Liver (tissue), 10 donors: ENCODE measurements at places on chromosomes 3 and 15.

DNA sequence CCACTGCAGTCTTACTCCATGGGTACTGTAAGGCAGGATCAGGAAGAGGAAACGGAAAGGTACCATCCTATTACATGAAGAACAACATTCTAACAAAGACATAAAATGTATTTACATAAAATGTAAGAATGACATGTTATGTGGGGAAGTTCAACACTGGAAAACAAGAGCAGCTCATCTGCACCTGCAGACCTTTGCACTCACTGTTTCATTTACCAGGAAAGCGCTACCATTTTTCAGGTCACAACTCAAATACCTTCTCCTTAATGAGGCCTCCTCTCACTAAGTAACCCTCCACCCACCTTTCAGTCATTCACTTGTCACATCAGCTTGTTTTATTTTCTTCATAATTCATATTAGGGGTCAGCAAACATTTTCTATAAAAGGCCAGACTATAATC lies 2.6 kb downstream of the TMCC1 start:
- no peak for DNase-seq

GRCh38 chr3:187740421-187741399 lies 4.6 kb downstream of the BCL6 start:
- peak; percentile 76 for DNase-seq

GRCh38 chr3:107662586-107662985 lies 139.8 kb downstream of the BBX start:
- no peak for DNase-seq

DNA sequence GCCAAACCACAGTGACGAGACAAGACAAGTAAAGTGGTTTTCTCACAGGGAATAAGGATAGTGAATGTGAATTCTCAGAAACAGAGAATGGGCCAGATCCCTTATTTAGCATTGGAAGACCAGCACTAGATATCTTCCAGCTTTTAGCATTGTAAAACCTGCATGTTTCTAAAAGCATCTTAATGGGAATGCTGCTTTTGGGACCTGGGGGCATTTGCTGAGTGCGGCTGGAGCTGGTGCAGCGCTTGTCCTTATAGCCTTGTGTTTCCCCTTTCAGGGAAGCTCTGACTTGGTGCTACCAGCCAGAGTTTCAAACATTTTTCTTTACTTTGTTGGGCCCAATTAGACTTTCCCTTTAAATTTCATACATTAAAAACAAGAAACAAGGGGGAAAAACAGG lies 52.9 kb downstream of the CLSTN2 start:
- DNase-seq = no peak

DNA sequence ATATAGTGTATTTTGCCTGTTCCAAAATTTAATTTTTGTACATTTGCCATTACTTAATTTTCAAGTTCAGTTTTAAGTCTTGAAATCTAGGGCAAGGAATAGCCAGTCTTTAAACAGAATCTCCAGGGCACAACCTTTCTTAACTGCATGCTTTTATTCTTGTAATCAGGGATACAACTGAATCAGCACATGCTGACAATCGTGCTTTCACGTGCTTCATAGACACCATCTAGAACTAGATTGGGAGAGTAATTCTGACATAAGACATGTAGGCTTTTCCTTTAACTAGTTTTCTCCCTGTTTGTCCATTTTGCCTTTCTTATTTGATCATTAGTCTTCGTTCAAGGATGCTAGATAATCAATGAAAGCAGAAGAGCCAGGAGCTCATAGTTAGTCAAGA lies 650.4 kb upstream of the CADM2 start:
- DNase-seq = no peak
